ENCODE measurements at places on chromosomes 2 and 18. TPM values are rescaled to one million over a fixed set of nuclear protein-coding genes. Genes with fewer than 3 reads are reported as not detected.

DOK6 gene
- 2.7 TPM for total RNA-seq

MAP3K2 gene
- 31.9 TPM for total RNA-seq

TLK1 gene
- 12.5 TPM for total RNA-seq

C18orf54 gene
- total RNA-seq: 3.0 TPM

MZT2B gene
- 24.9 TPM for total RNA-seq

TWIST2 gene
- 14.7 TPM for total RNA-seq

CPS1 gene
- total RNA-seq: 20.1 TPM

SLC25A12 gene
- total RNA-seq: 17.6 TPM

RUFY4 gene
- not detected for total RNA-seq

RAD51AP2 gene
- not detected for total RNA-seq

CFC1 gene
- not detected for total RNA-seq

HOXD1 gene
- total RNA-seq: not detected

KIAA2012 gene
- under 0.01 TPM for total RNA-seq

All from IMR-90 (cell line).